SJSA1 (cell line): ENCODE measurements at places on chromosomes 7 and 10. TPM values are rescaled to one million over a fixed set of nuclear protein-coding genes. Genes with fewer than 3 reads are reported as not detected.

DNA sequence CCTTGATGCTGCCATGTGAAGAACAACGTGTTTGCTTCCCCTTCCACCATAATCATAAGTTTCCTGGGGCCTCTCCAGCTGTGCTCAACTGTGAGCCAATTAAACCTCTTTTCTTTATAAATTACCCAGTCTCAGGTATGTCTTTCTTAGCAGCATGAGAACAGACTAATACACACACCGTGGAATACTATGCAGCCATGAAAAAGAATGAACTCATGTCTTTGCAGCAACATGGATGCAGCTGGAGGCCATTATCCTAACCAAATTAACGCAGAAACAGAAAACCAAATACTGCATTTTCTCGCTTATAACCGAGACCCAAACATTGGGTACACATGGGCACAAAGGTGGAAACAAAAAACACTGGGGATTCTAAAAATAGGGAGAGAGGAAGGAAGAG, 286.7 kb upstream of the MINDY3 start:
- no peak for DNase-seq

- DNase-seq = peak; percentile 71
Observed at GRCh38 chr10:135601-136464, 578 bp downstream of the ZMYND11 start.

GRCh38 chr7:139820089-139820488, 9.0 kb upstream of the TBXAS1 start:
- DNase-seq = no peak

DNA sequence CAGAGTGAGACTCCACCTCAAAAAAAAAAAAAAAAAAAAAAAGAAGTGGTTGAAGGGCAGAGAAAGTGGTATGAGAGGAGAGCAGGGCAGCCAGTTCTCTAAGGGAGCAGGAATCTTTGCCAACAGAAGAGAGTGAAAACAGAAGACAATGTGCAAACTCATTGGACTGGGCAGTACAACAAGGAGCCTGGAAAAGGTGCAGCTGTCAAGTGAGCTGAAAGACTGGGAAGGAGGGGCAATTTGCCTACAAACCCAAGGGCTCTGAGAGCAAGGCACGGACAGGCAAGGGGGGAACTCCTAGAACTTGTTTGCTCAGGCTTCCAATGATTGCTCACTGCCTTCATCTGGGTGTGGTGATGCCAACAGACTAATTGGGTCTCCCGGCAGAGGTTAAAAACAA, 9.5 kb downstream of the ACTR1A start:
- no peak for DNase-seq

- DNase-seq = no peak
Observed at GRCh38 chr7:35251606-35252310, 2.1 kb downstream of the TBX20 start.

HSPA12A gene
- total RNA-seq = 5.2 and 9.0 TPM in 2 replicates

SLC26A3 gene
- total RNA-seq = not detected in 2 replicates
